ENCODE measurements at places on chromosomes 6 and 20.

GRCh38 chr20:34951652-34952051 is 4.0 kb downstream of the GSS start:
- no peak for DNase-seq

GRCh38 chr6:811831-812230 is 118.9 kb upstream of the EXOC2 start:
- DNase-seq, result no peak

DNA sequence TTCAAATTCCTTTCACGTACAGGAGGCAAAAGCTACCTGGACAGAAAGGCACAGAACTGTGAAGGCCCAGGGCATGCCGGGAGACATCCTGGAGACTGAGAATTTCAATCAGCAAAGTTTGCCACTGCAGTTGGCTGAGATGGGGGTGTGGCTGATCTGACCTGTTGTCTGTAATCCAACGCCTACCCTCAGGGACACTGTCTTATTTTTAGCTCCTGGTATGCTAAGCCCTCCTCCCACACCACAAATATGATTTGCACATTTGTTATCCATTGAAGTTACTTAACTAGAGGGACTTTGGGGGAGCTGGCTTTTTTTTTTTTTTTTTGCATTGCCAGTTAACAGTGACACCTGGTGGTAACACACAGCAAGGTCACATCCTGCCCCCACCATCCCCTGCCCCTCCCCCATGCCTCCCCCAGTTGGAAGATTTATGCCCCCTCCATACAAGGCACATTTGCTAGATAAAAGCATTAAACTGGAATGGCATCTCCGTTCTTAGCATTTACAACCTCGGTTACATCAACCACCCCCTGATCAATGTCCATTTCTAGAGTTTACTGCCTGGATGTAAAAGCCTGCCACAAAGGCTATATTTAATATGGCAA is 40.4 kb downstream of the TTI1 start:
- peak; percentile 91 for DNase-seq

DNA sequence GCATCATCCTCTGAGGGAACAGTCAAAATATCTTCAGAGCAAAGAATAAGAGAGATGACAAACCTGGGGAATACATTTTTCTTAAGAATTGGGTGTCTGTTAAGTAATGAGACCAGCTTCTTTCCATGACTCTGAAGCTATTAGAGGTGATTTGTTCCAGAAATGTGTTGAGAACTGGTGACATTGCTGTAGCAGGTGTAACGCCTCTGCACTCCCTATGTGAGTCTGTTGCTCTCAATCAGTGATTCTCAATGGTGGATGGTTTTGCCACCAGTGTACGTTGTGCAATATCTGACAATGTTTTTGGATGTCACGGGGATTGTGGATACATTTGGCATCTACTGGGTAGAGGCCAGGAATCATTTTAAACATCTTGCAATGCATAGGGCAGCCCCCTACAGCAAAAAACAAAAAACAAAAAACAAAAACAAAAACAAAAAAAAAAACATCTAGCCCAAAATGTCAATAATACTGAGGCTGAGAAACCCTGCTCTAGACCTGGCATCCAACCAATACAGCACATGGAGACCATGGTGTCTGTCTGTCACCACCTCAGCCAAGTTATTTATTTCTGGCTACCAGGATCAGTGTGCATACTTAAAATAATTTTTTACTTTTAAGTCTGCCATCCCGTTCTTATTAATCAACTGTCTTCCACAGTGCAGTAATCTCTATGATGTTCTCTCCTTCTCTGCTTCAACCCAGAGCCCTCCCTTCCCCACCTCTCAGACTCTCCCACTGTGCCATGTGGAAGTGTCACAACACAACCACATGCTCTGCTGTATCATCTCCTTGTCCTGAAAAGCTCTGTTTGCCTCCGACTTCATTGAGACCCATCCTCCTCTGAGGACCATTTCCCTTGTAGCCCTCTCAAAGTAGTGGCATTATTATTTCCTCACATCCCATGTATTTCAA is 43.7 kb downstream of the KLHL32 start:
- no peak for DNase-seq

DNA sequence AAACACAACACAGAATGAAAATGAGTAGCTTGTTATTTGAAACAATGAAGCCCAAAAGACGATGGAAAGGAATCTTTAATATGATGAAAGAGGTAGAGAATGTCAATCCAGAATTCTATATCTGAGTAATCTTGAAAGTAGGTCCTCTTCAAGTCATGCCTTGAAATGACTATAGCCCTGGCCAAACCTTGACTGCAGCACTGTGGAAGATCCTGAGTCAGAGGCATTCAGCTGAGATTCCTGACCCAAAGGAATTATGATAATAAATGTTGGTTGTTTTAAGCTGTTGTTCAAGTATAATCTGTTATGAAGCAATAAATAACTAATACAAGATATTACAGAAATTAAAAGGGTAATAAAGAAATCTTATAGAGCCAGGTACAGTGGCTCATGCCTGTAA is 64.8 kb downstream of the IBTK start:
- peak; percentile 63 for DNase-seq

DNA sequence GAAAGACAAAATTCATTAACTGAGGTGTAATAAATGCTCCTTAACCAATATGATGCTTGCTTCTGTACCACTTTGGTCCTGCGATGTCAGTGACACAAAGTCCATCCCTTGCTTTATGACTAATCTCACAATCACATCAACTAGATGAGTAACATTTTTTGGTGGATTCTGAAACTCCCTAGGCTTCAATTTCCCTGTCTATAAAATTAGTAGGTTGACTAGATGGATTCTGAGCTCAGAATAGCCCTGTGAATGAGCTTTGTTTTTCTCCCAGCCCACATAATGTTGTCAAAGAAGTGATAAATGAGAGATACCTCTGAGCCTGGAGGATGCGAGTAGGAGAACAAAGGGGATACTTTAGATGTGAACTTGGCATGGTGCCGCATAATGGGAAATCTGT is 9.1 kb downstream of the TXLNB start:
- peak; percentile 21 for DNase-seq

DNA sequence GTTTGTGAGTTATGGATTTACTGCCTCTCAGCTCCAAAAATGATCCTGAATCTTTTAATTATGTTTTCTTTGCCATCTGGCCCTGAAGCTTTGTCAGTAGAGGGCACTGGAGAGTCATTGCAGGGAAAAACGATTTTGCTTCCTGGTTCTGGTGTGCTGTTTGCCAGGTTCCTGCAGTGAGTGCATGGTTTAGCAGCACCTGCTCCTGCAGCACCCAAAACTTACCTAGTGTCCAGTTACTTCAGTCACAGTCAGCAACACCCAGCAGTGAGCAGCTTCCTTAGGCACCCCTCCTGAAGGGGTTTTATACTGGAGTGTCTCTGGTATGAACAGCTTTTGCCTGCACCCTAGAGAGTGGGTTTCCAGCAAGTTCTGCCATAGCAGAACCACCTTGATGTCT is 6.0 kb upstream of the TRIM26 start:
- DNase-seq, result peak; percentile 47

DNA sequence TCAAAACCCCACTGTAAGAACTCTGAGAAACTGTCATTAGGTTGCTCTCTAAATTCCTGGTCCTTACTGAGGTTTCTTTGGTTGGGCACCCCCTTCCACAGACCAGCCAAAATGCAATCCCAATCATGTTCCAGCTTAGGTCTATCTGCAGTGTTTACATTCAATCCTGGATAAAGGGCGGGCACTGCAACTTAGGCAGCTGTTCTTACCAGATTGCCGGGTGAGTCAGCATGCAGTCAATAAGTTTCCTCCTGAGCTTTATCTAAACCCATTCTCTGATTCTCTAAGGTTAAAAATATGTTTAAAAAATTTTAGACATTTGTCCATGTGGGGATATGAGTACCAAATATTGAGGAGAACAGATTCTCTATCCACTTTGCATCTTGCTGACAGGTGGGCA is 197.8 kb downstream of the HAO1 start:
- peak; percentile 43 for DNase-seq

GRCh38 chr6:26215585-26216358 is 128.5 kb downstream of the HFE start:
- peak; percentile 45 for DNase-seq

DNA sequence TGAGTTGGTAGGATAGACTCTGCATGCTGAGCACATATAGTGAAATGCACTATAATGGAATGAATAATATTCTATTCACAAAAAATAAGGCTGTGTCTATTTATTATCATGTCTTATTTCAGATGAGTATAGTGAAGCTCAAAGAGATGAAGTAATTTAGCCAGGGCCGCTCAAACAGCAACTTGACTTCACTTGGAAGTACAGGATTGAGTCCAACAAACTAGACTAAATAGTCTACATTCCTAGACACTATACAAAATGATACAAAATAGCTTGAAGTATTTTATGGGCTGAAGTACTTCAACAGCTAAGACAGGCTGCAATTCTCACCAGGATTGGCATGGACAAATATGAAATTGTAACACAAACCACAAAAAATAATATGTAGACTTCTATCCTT is 144.5 kb upstream of the DST start:
- DNase-seq, result peak; percentile 52

GRCh38 chr6:40196135-40196518 is 261.9 kb upstream of the MOCS1 start:
- DNase-seq, result no peak

GRCh38 chr20:37615340-37616109 is 78.3 kb upstream of the CTNNBL1 start:
- peak; percentile 29 for DNase-seq

- no peak for DNase-seq
Observed at GRCh38 chr6:33980176-33981175, 165.4 kb downstream of the GRM4 start.

DNA sequence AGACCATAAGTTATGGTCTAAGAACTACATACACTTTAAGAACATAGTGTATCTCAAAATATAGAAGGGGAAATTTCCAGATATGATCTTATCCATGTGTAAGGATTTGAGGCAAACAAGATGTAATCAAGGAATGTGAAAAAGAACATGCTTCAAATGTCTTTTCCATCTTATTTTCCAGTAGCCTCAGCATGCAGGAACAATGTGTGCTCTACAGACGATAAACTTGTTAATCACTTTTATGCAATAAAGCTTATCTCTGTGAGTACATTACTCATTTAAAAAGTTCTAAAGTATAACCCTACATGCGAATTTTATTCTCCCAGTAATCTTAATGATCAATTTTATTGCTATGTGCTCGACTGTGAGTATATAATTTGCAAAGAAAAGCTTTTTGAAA is 185.2 kb downstream of the ALDH8A1 start:
- no peak for DNase-seq

GRCh38 chr6:9064156-9064555 is 628.8 kb upstream of the SLC35B3 start:
- no peak for DNase-seq

DNA sequence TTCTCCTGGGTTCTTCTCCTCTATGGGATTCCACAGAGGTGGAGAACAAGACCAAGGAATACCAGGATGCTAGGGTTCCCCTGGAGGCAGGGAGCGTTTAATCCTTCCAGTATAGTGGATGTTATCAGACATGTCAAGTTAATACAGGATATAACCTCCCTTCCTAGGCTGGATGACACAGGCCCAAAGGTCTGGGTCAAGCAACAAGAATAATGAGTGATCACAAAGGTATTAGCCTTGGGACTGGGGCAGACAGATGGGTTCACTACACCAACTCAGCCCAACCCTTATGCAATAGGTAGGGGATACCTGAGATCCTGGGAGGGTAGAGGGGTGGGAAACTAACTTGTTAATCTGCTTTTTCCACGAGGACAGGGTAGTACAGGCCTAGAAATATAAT is 690.3 kb downstream of the HTR1B start:
- no peak for DNase-seq

GRCh38 chr6:105873211-105873704 is 212.9 kb upstream of the PRDM1 start:
- no peak for DNase-seq

DNA sequence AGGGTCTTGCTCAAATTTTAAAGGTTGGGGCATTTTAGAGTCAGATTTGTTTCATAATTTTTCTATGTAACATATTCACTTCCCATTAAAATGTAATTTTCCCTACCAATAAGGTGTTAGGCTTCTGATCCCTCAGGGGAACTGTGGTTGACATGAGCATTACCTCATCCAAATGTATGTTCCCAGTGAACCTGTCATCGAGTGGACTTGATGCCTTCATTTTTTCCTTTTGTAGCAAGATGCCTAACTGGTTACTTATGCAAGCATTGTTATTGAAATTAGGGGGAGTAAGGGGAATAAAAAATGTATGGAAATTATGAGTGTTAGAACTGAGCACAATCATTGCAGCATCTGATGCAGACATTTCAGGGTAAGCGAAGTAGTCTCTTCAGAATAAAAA is 360.5 kb downstream of the BCKDHB start:
- DNase-seq, result peak; percentile 88

DNA sequence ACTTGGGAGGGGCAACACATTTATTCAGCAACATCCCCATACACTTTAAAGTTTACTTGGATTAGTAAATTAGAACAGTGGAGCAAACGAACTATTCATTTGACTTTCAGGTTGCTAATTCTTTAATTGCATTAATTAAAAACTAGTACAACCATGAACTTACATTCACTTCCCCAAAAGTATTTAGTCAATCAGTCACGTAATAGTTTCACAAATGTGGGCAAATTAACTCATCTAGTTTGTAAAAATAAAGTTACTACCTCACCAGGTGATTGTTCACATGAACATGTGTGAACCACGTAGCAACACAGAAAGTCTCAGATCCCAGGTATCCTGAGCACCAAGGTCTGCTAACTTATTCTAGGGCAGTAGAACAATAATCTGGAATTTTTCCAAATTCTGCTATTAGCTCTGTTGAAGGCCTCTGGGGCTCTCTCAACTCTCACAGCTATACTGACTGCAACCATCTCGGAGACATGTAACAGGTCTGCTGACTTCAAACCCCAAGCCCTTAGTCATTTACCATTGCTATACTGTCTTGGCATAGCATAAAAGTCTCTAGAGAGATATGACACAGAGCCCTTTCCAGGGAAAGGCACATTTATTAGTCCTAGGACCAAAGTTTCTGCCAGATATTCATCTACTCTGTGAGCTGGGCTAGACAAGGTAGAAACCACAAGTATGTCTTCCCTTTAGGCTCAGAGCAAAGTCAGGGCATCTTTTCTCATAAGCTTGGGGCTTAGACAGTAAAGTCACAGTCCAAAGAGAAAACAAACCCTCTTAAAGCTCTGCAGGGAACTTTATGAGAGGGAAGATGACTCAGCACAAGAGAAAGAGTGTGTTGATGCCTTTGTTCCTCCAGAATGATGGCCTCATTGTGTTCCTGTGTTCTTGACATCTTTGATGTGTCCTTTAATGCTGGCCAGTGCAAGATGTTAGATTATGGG is 50.9 kb upstream of the CCDC28A start:
- DNase-seq, result peak; percentile 86

GRCh38 chr6:40906759-40907158 is 132.3 kb downstream of the UNC5CL start:
- no peak for DNase-seq

GRCh38 chr20:35856866-35857265 is 85.1 kb downstream of the PHF20 start:
- no peak for DNase-seq

DNA sequence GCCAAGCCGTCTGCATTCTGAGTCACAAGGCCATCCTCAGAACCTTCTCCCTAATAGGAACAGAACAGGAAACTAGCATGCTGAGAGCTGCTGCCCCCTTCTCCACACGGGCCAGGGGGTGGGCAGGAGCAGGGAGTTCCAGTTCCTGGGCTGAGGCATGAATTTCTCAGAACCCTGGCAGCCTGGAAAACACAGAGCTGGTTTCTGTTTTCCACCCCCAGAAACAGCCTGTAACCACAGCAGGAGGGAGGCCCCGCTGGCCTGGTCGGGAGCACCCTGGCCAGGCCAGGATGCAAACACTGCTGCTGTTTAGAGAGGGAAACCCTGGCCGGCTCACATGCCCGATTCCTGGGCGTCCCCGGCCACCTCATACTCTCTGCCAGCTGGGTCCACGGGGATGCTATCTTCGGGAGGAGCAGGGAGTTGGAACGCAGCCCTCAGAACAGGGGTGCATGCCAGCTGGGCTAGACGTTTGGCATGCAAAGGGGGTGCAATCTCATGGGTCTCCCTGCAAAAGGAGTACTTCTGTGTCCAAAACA is 130.1 kb downstream of the NFATC2 start:
- DNase-seq, result peak; percentile 51
